ENCODE measurements at places on chromosomes 7 and 10.

DNA sequence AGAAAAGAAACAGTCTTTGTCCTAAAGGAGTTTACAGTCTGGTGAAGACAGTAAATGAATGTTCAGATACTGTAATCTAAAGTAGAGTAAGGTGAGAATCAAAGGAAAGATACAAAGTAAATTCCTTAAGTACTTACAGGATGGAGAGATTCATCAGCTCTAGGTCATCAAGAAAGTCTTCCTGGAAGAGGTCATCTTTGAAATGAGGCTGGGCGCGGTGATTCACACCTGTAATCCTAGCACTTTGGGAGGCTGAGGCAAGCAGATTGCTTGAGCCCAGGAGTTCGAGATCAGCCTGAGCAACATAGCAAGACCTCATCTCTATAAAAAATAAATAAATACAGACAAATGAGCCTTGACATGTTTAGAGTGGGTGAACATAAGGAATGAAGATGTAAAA lies 18.3 kb downstream of the FHIP2A start:
- peak; percentile 23 for DNase-seq

GRCh38 chr7:2082139-2082998 lies 150.4 kb downstream of the MAD1L1 start:
- DNase-seq = peak; percentile 95

- no peak for DNase-seq
These were observed 74.9 kb downstream of the CARD11 start for GRCh38 chr7:2968616-2969397.

DNA sequence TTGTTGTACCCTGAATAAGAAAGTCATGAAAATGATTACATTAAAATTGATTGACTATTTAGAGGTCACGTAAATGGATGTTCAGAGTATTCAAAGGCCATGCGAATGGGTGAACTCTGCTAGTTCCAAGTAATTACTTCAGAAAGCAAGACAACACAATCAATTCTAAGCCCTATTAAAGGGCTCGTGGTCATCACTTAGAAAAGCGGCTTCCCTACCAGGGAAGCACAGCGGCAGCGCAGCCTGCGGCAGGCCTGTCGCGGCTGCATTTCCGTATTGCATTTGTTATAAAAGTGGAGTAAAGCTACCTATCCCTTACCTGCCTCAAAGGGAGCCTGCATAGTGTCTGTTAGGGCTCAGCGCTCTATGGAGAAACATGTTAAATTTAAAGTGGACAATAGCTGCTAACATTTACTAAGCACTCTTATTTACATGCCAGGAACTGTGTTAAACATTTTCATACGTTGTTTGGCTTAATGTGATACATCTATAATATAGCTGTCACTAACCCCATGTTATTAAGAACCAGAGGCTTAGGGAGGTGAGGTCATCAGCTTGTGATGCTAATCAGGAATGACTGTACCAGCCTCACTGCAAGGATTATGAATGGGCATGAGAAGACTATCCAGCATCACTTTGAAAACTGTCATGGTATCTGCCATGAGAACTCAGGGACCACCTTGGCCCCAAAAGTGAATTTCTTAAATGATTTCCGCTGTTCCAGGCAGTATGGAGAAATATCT lies 187.5 kb downstream of the CELF2 start:
- DNase-seq = no peak

DNA sequence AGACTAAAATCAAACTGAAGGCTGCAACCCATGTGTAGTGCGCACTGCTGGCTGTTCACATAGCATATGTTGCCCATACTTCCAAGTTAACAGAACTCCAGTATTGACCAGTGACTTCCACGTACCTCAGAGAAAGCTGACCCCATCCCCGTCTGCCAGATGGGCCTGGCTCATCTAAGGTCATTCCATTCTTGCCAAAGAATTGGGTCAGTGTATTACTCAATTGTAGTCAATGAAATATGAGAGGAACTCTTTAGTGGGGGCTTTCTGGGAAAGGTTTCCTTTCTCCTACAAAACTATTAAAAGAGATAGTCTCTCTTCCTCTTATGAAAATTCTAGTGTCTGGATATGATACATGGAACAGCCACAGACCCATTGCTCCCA lies 238.6 kb downstream of the COBL start:
- DNase-seq = no peak

GRCh38 chr10:31268444-31269303 lies 50.3 kb upstream of the ZEB1 start:
- DNase-seq = no peak

DNA sequence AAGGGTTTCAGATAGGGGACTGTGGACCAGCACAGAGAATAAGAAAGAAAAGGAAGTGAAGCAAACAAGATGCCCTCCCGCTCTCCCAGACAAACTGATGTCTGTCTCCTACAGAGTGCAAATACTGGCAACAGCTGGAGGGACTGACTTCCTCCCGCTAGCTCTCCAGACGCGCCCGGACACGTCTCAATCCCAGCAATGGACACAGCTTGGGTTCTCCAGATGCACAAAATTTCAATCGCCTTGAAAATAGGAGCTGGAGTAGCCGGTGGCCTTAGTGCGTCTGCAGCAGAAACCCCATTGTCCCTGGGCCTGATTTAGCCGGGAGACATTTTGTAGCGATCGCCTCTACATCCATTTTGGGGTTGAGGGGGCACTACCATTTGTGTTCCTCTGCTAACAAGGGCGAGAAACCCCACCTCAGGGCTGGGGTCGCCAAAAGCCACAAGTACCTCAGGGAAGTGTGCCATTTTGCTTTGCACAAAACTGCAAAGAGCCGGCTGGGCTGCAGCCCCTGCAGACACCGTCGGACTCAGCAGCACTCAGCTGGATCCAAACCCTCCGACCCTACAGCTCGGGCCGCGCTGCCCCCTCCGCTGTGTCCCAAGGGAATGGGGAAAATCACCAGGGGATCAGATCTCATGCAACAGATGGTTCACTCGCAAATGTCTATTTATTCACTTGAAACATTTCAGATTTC lies 5.9 kb downstream of the CPA2 start:
- DNase-seq = no peak

DNA sequence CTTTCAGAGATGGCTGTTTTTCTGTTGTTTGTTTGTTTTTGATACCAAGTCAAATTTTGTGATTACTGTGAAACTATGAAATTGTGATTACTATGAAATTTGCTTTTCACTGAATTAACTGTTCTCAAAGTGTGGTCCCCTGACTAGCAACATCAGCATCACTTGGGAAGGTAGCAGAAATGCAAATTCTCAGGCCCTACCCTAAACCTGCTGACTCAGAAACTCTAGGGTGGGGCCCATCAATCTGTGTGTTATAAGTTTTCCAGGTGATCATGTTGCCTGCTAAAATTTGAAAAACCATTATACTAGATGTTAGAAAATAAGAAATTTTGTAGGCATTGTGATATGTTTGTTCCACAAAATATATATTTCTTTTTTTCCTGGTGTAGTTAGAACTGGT lies 1.2 kb downstream of the IFIT1B start:
- DNase-seq = no peak

GRCh38 chr7:102271158-102271798 lies 15.4 kb upstream of the SH2B2 start:
- no peak for DNase-seq

DNA sequence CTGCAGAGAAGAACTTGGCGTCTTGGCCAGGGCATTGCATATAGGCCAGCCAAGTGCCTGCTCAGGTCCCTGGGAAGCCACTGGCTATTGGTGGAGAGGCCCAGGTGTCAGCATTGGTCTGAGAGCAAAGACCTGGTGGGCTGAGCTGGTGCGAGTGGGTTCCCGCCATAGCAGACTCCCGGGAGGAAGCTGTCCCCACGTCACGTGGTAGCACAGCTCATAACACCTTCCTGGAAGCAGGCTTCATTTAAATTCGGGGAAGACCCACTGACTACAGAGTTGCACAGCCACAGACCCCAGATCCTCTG lies 130.5 kb downstream of the WDR37 start:
- DNase-seq = no peak

DNA sequence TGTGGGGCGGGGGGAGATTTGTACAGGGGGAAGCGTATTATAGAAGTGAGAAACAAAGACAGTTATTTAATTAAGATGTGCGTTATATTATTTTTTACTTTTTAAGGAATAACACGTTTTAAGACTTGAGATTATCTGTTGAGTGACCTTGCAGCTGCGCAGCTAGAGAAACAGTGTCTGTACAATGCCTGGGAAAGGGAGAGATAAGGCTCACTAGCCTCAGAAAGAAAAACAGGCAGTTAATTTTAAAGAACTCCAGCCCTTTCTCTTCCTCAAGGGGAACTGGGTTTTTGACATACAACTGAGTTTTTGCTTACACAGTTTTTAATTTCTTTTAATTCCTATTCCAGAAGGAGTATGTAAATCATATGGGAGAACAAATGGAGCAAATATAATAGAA lies 50.7 kb downstream of the LMBR1 start:
- no peak for DNase-seq

DNA sequence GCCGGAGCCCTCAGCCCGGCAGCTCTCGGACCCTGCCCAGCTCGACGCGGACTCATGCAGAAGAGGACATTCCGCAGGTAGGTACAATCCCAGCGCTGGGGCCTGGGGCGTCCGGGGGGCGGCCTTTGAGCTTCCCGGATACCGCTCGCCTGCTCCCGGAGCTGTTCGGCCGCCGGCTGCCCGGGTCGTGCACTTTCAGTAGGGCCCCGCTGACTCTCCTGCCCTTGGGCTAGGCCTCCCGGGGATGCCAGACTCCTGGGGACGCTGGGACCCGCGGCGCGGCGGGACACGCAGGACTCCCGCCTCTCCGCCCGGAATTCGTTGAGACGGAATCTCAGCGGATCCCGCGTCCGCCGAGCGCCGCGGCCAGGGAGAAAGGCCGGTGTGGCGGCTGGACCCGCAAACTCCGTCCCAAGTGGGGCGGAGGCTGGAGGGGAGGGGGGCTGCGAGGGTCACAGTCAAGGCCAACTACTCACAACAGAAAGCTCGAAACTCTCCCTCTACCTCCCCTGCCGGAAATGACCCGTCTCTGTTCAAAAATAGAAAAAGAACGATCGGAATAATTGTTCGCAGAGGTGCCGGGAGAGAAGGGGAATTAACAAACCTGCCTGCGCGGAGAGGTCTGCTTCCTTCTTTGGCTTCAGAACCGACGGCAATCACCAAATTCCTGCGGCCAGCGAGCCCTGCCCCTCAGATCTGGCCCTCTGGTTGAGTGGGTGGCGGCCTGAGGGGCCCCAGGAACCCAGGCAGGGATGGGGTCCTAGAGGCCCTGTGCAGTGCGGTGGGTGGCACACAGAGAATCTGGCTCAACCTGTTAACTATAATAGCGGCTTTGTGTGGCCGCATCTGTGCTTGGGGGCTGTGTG lies 9.2 kb downstream of the TLX1 start:
- DNase-seq = no peak

DNA sequence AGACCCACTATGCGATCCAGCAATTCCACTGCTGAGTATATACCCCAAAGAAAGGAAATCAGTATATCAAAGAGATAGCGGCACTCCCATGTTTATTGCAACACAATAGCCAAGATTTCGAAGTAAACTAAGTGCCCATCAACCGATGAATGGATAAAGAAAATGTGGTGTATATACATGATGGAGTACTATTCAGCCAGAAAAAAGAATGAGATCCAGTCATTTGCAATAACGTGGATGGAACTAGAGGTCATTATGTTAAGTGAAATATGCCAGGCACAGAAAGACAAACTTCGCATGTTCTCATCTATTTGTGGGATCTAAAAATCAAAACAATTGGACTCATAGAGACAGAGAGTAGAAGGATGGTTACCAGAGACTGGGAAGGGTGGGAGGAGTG lies 7.1 kb upstream of the NMT2 start:
- no peak for DNase-seq

DNA sequence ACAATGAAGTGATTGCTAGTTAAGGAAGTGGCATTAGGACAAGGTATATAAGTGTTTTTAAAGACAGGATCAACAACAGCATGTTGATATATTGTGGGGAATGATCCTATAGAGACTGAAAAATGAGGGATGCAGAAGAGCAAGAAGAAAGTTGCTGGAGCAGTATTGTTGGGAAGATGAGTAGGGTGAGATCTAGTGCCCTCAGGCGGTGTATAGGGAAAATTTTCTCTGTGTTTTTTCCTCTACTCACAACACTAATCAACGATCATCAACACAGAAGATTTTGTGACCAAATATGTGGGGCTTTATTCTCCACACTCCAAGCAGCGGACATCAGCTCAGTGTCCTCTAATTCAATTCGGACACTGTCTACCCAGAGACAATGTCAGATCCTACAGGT lies 9.6 kb upstream of the PTTG1IP2 start:
- DNase-seq = peak; percentile 11

DNA sequence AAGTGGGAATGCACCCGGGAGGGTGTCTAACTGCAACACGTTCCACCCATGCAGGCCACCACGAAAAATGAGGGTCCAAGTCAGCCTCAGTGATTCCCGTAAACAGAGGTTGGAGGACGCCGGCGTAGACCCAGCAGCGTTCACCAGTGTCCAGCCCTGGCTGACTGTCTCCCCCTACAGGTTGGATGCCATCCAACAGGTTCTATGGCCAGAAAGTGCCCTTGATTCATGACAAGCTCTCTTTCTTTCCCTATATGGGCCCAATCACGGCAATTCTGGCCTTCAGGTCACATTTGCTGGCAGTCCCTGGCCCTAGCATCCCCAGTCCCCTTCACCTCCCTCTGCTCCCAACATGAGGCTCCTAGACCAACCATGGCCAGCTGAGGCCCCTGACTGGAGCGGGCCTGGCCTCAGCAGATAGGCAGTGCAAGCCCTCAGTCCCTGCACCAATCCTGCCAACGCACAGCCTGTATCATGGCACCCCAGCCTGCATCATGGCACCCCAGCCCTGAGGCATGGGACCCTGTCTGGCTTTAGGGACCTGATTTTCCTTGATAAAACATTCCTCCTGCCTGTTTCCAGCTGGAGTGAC lies 227.4 kb downstream of the GRID1 start:
- peak; percentile 10 for DNase-seq

DNA sequence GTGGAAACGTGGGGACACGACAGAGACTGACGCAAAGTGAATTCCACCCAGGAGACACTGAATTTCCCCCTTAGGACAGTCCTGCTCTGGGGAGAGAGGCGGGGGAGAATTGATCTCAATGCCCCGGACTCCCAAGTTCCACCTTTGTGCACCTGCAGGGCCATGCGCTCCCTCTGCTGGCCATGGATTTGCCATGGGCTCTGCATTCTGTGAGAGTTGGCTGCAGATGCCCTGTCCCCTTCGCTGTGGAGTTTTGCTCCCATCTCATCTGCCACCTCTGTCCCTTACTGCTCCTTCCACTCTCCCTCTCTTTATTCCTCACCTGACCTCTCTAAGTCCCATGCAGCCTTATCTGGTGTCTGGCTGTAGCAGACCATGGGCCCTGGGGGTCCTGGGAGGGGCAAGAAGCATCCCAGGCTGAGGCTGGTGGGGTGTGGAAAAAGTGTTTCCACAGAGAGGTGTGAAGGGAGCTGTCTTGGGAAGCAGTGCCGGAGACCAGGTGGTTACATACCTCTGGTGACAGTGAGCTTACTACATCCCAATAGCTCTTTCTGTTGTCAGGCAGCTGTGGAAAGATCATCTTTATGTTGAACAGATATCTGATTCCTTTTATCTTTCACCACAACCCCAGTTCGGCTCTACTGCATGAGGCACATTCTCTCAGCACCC lies 14.3 kb downstream of the GHRHR start:
- peak; percentile 54 for DNase-seq

- no peak for DNase-seq
These were observed 49.7 kb downstream of the ADD3 start for GRCh38 chr10:110057456-110057855.
